Glutamatergic neuron (in vitro differentiated cells): ENCODE measurements at places on chromosomes 12 and 14.

DNA sequence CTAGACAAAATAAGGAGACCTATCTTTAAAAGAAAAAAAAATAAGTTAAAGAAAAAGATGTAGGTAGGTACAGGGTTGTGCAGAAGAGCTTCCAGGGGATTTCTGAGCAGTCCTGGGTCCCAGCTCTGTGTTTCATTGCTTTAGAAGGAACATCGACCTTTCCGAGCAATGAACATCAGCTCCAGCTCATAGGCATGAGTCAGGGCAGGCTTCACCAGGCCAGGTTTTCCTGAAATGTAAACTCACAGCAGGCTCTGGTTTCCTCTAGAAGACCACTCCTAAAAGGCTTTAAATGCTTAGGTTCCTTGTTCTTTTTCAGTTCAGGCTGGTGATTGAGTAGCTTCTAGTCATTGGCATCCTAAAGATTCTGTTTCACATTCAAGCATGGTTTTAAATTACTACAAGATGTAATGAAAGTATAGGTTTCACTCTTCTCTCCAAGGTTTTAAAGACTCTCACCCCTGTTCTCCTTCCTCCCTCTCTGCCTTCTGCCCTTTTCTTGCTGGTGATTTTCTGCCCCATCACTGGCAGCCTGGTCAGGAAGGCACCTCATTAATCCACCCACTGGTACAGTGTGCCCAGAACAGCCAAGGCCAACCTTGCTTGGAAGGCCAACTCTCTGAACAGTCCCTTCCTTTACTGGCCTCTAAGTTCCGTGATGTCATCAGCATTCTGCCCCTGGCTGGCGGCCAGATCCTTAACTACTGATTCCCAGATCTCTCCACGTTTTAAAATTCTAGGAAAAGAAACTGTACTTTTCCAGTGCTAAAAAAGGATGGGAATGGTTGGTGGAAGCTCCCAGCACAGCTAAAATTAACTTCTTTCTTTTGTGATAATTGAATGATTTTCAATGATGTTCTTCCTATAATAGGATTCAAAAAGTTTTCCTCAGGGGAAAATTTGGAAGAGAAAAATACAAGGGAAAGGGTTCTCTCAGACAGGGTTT, 109.4 kb upstream of the HIF1A start:
- no peak for DNase-seq

DNA sequence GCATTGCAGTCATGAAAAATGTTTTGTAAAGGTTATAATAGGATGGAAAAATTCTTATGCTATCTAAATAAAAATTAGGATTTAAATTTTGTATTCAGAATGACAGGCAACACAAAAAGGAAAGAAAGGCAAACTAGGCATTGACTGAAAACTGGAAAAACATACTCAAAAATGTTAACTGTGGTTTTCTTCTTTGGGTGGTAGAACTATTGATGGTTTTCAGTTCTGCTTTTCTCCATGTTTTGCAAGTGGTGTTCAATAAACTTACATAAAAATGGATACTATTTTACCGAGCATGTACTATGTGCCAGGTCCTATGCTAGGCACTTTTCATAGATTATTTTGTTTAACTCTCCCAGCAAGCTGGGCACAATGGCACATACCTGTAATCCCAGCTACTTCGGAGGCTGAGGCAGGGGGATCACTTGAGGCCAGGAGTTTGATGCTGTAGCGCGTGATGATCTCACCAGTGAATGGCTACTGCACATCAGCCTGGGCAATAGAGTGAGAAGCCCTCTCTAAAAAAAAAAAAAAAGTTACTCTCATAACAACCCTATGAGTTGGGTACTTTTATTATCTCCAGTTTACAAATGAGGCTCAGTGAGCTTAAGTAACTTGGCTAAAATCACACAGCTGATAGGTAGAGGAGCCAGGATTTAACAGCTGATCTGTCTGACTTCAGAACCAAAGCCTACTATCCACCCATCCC, 26.3 kb upstream of the TCP11L2 start:
- DNase-seq: no peak

GRCh38 chr14:69242311-69243224, 17.4 kb upstream of the GALNT16 start:
- peak; percentile 56 for DNase-seq

DNA sequence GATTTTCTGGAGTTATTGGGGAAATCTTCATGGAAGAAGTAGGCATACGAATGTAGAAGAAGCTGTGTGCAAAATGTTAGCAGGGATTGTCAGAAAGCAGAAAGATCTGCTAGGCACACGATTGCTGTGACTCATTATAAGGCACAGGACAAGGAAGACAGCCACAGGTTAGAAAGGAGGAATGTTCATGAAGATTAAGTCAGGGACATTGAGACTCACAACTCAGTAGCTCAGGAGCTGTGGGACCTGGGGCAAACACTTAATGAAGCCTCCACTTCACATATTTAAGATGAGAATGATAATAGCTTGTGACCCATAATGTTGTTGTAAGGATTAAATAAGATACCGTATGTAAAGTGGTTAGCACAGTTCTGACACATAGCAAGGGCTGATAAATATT, 26.6 kb upstream of the RTRAF start:
- no peak for DNase-seq

- no peak for DNase-seq
Measured at GRCh38 chr14:55781046-55781445, 201.0 kb downstream of the KTN1 start.

- peak; percentile 28 for DNase-seq
Measured at GRCh38 chr14:81275305-81276072, 54.7 kb upstream of the GTF2A1 start.

- no peak for DNase-seq
Measured at GRCh38 chr14:106318700-106319099, 792.3 kb downstream of the TMEM121 start.

GRCh38 chr12:112005419-112006395, 7.3 kb downstream of the TMEM116 start:
- no peak for DNase-seq

DNA sequence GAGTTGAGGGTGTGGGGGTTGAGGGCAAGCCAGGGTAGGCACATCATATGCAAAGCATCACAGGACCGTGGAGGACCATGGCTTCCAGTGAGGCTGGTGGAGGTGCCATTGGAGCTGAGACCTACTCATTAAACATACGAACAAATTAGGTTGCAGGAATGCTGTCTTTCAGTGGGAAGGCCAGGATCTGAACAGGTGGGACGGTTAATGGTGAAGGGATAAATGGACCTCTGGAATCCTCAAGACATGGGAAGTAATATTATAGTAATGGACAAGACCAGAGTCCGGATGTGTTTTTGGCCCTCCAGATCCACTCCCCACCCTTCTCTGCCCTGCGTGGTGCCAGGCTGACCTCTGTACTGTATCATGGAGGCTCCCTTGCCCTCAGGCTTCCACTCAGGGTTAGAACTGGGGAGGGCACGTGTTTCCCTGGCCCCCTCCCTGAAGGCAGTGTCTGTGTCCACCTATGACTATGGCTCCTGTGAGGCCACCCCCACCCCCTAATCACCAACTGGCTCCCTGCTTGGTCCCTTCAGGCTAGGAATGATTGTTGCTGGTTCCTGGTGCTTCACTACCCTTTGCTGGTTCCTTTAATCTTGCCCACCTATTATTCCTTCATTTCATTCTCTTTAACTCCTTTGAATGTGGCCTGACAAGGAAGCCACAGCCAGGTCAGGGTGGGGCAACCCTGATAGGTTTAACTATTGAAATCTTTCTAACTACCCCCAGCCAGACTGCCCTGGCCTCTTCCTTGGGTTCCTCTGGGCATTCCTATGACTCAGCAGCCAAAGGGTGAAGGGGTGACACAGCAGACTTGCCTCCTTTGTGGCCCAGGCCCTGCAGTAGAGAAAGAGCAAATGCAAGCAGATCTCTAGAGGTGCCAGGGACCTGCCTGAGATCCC, 10.7 kb downstream of the DHRS2 start:
- no peak for DNase-seq

DNA sequence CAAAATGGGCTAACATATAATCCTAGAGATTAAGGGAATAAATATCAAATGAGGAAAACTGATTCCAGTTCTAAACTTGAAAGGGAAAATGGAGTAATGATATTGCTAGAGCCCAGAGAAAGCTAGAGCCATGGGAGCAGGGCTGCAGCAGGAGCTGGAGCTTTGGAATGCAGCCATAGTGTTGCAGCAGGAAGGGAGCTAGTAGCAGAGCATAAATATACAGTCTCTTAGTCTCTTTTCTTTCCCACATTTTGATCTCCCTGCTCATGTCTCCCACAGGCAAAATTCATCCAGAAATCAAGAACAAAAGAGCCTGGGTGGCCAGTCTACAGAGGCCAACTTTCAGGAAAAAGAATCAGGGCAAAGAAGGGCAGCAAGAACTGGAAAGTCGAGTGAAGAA, 253.7 kb downstream of the ATXN7L3B start:
- DNase-seq: no peak

DNA sequence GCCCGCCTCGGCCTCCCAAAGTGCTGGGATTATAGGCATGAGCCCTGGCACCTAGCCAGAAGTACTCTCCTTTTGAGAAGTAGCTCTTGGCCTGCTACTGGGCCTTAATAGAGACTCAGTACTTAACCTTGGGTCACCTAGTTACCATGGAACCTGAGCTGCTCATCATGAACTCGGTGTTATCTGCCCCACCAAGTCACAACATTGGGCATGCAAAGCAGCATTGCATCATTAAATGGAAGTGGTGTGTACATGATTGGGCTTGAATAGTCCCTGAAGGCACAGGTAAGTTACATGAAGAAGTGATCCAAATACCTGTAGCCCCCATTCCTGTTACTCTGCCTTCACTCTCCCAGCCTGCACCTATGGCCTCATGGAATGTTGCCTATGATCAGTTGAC, 18.0 kb upstream of the ATF7 start:
- no peak for DNase-seq

- DNase-seq: no peak
Measured at GRCh38 chr14:34732802-34733201, 18.4 kb upstream of the CFL2 start.

- no peak for DNase-seq
Measured at GRCh38 chr14:100230361-100230760, 8.6 kb upstream of the YY1 start.

DNA sequence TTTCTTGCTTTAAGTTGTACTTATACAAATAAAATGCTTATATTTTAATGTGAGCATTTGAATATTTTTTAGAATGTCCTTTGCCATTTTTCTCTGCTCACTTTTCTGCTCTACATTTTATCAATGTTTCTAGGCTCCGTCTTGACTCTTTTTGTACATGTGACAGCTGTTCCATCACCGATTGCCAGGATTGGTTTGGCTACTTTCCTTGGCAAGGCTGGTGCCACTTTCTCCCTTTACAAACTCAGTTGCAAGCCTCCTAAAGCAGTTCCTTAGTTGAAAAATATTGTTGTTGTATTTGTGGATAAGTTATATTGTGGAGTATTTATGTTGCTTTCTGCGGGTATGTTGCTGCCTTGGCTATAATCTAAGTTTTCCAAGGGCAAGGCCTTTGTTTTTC, 63.4 kb downstream of the DACT1 start:
- no peak for DNase-seq

GRCh38 chr12:27048822-27049752, 26.7 kb downstream of the MED21 start:
- DNase-seq: no peak

DNA sequence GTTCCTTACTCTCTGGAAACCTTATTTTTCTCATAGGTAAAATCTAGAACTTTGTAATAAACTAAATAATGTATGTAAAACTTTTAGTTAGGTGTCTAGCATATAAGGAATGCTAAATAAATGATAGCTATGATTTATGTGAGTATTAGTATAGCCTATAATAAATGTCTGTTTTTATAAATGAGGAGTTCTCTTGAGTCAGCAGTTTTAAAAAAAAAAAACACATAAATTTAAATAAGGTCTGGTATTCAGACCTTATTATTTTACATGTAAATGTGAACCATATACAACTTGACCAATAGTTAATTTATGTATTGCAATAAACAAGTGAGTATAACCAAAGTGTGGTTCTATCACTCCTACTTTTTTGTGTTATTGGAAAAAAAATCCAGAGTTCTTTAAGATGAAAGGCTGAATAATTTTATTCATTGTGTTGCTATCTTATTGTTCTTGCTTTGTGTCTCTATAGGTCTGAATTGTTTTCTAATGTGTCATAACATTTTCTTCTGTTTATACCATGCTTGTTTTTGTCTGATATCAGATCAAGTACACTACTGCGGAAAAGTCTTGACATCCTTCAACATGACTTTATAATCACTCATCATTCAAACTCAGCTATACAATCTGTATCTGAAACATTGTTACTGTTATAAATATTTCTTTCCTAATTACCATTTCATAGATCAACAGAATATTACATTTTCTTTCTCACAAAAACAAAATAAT, 115.7 kb downstream of the RASSF9 start:
- no peak for DNase-seq

DNA sequence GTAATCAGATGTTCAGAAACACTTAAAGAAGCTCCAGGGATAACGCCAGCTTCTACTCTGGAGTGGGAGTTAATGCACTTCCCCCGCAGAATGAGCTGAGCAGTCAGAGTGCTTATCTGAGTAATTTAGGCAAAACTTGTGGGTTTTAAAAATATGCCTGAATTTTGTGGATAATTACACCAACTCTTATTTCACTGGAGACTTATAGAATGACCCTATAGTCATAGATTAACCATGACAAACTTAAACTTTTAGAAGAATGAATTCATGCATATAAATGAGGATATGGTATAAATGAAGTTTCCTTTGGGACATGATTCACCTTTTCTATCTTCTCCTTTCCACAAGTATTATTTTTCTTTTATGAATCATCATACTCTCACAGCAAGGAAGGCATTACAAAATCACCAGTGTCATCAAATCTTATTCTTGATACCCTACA, 241.1 kb upstream of the FBXO33 start:
- no peak for DNase-seq

DNA sequence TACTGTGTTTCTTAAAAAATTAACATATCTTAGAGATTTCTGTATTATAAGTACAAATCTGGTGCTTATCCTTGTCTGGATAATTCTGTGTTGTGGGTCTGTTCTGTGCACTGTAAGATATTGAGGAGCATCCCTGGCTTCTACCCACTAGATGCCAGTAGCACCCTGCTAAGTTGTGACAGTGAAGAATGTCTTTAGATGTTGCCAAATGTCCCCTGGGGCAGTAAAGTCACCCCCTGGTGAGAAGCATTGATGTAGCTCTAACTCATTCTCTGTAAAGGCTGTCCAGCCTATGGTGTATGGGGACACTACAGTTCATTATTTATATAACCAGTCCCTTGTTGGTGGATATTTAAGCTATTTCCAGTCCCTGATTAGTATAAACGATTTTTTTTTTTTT, 31.4 kb downstream of the MAP1LC3B2 start:
- DNase-seq: no peak

GRCh38 chr12:67457778-67458665, 188.9 kb downstream of the CAND1 start:
- DNase-seq: no peak

DNA sequence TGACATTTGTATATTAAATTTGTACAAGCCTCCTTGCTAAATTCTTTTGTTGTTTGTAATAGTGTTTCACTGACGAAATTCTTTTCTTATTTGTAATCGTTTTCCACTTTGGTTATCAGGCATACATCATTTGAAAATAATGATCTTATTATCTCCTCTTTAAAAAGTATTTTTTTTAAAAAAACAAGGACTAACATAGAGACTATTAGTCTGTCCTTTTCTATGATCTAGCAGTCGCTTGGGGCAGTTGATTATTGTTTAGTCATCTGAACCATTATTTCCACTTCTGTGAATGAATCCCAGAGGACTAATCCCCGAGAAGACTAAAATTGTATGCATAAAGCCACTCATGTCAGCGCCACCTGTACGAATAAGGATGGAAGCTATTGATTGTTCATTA, 11.5 kb downstream of the ADGRD1 start:
- no peak for DNase-seq

GRCh38 chr12:131000000-131000486, 46.3 kb downstream of the ADGRD1 start:
- no peak for DNase-seq
